Mesenteric fat pad (tissue), 1 donor: ENCODE measurements at places on chromosomes 2 and 18. TPM values are rescaled to one million over a fixed set of nuclear protein-coding genes. Genes with fewer than 3 reads are reported as not detected.

GRCh38 chr2:22487541-22487940 is 897.4 kb upstream of the KLHL29 start:
- no peak for DNase-seq

GRCh38 chr2:182946958-182947369 is 80.5 kb upstream of the FRZB start:
- no peak for DNase-seq

GRCh38 chr2:48590017-48590416 is 27.6 kb upstream of the GTF2A1L start:
- no peak for DNase-seq

GRCh38 chr2:154049561-154049960 is 177.8 kb downstream of the GALNT13 start:
- DNase-seq: no peak

- no peak for DNase-seq
Observed at GRCh38 chr2:22842205-22842869, 542.6 kb upstream of the KLHL29 start.

The ACTR1B gene
- 47.6 TPM for total RNA-seq

The KIF3C gene
- 7.4 TPM for total RNA-seq

DNA sequence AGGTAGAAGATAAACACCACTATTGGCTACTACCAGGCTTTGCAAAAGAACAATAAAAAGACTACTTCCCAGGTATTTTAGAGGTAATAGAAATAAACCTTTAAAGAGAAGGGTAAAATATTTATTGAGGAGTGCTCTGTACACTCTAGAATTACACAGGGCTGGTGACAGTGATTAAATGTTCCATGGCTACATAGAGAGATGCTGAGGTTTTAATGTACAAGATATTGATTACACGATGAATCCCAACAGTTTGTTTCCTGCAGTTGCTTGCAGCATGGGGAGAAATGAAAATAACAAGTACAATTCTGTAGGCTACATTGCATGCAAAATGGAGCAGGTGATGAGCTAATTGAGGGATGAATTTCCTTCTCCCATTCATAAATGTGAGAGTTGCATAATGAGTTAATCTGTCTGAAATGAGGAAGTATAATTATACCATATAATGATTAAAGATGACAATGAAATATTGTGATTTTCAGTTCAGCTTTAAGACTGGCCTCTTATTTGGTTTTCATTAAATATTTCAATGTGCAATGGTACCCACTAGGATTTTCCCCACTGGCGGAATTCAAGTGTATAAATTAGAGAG is 266.1 kb downstream of the SOCS6 start:
- DNase-seq: no peak

DNA sequence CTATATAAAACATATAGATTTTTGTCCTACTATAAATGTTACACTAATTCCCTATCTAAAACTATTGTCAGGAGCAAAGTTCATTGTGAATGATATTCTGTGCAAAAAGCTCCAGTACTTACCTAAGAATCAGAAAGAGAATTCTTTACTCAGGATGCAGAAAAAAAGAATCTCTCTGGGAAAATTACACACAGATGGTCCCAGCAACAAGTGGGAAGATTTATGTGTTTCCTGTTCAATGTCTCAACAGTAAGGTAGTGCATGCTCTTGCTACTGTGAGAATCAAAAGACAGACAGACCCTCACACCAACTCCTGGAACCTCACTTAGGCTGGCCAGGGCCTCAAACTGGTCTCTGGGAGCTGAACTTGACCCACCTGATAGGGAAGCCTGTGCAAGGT is 11.2 kb upstream of the NAPG start:
- DNase-seq: no peak

The CABYR gene
- total RNA-seq: 3.1 TPM

- no peak for DNase-seq
Observed at GRCh38 chr2:187985923-187986322, 305.8 kb upstream of the GULP1 start.

The PLEKHH2 gene
- 11.4 TPM for total RNA-seq

DNA sequence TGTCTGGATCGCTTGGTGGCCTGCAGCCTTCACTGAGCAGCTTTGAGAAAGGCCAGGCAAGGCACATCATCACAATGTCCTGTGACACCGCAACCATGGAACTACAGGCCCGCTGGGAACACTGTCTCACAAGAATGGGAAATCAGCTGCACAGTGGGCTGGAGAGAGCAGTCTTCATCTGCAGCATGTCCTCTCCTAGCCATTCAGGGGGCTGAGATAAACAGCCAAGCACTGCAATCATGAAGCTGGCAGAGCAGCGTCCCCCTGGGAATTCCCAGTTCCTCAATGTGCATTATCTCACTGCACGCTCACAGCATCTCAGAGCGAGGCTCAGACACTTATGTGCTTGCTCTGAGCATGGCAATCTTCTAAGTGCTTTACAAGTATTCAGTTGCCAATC is 1.9 kb downstream of the CMPK2 start:
- no peak for DNase-seq

DNA sequence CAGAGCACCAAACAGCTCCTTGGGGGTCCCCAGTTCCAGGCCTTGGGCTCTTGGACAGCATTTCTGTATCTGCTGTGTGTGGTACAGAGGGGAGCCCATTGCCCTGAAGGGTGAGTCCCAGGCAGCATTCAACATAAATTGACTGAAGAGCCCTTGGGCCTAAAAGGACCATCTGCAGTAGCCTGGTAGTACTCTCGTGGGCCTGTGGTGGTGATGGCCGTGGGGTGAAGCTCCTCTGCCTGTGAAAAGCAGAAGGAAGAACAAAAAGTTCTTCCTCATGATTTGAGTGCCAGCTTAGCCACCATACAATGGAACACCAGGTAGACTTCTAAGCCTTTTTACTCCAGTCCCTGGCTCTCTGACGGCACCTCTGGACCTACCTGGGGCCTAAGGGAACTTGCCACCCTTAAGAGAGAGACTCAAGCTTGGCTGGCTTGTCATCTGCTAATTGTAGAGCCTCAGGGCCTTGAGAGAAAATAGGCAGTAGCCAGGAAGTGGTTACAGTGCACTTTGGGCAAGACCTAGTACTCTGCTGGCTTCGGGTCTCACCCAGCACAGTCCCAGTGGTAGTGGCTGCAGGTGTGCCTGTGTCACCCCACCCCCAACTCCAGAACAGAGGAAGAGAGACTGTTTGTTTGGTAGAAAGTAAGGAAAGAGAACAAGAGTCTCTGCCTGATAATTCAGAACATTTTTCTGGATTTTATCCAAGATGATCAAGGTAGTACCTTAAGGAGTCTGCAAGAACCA is 84.6 kb upstream of the CERS6 start:
- DNase-seq: no peak

DNA sequence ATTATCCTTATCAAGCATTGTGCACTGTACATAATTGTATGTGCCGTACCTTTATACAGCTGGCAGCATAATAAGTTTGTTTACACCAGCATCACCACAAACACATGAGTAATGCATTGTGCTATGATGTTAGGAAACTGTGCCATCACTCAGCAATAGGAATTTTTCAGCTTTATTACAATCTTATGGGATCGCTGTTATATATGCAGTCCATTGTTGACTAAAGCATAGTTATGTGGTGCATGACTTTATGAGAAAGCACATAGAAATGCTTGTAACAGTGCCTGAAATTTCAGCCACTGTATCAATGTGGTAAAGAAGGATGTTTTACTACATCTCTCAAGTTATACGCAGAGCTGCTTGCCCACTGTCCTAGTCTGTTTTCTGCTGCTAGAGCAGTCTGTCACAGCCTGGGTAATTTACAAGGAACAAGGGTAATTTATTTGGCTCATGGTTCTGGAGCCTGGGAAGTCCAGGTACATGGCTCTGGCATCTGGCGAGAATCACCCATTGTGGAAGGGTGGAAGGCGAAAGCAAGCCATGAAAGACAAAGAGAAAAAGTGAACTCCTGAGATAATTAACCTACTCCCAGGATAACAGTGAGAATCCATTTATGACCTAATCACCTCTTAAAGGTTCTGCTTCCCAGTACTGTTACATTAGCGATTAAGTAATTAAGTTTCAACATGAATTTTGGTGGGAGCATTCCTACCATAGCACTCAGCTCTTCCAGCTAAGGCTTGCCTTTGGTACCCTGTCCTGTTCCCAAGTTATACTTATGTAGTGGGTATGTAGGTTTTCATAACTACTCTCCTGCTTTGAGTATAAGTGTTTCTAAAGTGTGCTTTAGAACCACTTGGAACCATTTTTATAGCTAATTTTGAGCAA is 4.6 kb downstream of the MAP3K20 start:
- no peak for DNase-seq

The RESP18 gene
- total RNA-seq: not detected

DNA sequence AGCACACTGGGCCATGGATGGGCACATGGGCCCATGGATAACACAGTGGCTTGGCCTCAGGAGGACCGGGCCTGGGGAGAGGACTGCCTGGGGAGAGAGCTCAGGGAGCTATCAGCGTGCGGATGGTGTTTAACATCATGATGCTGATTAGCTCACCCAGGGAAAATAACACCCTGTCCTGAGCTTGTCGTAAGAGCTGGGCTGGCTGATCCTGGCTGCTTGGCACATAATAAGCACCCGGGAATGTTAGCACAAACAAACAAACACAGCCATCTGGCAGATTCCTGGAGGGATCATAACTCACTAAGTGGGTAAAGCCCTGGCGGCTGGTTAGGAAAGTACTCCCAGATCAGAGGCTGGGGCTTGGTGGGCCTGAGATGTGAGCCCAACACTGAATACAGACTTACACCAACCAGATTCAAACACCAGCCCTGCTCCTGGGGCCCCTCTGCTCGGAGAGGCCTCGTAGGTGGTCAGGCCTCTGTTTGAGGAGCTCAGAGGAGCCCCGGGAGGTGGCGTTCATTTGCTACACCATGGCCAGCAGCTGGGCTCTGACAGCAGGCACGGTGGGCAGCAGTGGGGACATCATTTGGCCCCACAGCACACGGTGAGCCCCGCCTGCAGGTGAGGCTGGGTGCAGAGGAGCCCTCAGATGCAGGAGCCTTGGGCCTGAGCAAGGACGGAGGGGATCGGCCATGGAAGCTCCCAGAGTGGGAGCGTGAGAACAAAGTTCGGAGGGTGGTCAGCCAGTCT is 193.4 kb upstream of the HDAC4 start:
- DNase-seq: peak; percentile 59

GRCh38 chr18:11514267-11514666 is 95.1 kb upstream of the SLC35G4 start:
- no peak for DNase-seq

GRCh38 chr2:158199928-158200650 is 98.4 kb downstream of the UPP2 start:
- DNase-seq: no peak

DNA sequence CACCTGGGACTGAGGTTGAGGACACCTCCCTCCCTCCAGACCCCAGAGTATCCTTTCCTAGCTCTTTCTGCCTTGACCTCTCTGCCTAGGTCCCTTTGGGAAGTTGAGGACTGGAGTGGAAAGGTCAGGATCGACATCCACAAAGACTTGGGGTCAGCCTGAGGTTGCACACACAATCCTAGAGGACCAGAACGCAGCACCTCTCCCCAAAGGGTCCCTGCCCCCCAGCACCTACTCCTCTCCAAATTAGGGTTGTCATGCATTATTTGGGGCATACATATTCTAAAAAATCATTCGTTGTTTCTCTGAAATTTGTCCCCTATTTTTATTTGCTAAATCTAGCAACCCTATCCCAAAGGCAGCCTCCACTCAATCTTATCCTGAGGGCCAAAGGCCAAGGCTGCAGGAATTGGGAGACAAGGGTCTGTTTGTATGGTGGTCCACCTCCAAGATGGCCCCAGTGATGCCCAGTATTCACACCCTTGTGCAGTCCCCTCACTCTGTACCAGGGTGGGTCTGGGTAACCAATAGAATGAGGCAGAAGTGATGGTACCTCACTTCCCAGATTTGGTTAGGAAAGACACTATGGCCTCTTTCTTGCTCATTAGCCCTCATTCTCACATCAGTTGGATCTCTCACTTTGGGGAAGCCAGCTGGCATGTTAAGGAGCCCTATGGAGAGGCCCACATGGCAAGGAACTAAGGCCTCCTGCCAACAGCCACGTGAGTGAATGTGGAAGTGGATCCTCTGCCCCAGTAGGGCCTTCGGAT is 3.5 kb upstream of the CHRNG start:
- peak; percentile 53 for DNase-seq

GRCh38 chr18:26459340-26459739 is 89.0 kb downstream of the KCTD1 start:
- DNase-seq: no peak

DNA sequence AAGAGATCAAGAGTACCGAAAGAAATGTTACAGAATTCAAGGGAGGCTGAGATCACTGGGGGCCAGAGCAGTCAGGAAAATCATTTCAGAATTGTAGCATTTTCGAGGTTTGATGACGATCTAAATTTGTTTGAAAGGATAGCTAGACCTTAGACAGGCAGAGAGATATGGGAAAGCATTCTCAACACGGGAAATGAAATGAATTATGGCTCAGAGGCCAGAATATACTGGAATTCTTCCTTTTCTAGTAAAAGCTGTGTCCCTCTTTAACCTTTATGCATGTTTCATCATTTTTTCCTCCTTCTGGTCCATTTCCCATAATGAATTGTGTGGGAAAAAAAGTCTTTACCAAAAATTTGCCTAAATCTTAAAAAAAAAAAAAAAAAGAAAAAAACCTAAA is 78.8 kb downstream of the NABP1 start:
- no peak for DNase-seq

DNA sequence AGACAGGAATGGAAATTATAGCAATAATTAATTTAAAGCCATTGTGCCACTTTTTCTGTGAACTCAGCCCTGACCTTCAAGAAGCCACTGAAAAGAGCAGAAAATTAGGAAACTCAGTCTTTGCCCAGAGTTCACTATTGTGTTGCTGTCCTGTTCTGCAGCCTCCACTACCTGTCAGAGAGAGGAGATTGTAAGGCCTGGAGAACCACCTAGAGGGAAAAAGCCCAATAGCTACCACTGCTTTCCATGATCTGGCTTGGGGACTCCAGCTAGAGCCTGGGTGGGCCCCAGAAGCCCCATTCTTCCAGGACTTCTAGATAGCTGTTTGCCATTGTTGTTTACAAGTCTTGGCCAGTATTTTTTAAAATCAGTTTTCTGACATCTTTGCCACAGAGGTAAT is 176.1 kb upstream of the KLF7 start:
- no peak for DNase-seq

DNA sequence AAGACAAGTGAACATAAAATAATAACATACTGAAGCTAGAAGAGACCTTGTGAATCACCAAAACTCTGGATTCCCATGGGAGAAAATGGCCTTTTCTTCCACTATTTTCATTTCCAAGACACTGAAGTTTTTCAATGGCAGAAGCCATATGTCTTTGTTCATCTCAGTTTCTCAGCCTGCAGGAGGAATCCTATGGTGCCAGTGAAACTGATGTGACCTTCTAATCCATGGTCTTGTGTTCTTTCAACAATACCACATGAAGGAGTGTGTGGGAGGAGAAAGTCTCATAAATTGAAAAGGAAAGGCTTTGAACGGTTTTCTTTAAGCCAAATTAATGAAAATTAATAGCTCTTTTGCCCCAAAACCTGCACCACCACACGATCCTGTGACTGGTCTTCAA is 257.3 kb downstream of the EPHA4 start:
- no peak for DNase-seq

The FBXO41 gene
- 1.7 TPM for total RNA-seq

- DNase-seq: no peak
Observed at GRCh38 chr2:23745068-23745725, 181.7 kb downstream of the ATAD2B start.

- no peak for DNase-seq
Observed at GRCh38 chr18:35444636-35445035, 53.1 kb downstream of the INO80C start.

The ANKRD44 gene
- 26.0 TPM for total RNA-seq

- DNase-seq: no peak
Observed at GRCh38 chr18:76472829-76473228, 22.2 kb downstream of the ZNF516 start.
